ENCODE measurements at places on chromosomes 2 and 18.

DNA sequence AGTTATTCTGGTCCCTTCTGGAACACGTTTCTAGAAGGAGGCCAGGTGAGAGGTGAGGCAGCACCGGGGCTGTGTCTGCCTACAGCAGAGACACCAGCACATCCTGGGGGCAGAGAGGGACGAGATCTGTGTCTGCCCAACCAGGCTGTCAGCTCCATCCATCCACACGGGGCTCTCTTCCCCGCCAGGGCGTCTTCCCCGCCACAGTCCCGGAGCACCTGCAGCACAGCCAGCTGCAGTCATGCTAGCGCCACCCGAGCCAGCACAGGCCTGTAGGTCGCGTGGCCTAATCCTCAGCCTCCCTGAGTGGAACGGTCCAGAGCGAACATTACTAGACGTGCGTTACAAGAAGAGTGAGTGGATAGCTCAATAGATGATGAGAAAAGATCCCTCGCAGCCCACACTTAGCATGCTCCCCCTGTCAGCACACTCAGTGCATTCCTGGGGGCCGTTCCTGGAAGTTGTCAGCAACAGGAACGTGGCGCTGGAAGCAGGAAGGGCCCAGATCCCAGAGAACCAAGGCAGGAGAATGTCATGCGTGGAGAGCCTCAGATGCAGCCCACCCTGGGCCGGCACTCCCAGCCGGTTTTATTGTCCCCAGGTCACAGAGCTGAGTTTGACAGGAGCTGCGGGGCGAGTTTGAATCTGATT, 179.0 kb downstream of the TWIST2 start:
- no peak for DNase-seq

- DNase-seq: no peak
Observed at GRCh38 chr18:54528942-54529376, 62.1 kb upstream of the DYNAP start.

- no peak for DNase-seq
Observed at GRCh38 chr2:217703102-217703501, 299.7 kb downstream of the TNS1 start.

GRCh38 chr2:11286323-11286722, 58.1 kb downstream of the ROCK2 start:
- DNase-seq: no peak

DNA sequence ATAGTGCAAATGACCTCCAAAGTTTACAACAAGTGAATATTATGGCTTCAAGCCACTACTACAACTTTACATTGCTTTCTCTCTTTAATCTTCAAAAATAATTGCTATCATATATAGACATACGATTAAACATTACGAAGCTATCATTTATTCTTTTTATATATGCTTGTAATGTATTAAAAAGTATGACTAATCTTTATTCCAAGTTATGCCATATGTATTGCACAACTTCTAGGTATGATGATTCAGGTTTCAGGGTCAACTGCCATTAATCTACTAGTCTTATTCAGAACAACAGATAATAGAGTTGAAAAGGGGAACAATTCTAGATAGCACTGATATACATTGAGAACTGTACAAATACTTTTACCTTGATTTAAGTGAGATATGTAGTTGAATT, 506.2 kb upstream of the TMEFF2 start:
- no peak for DNase-seq

GRCh38 chr18:56481751-56482150, 156.6 kb downstream of the TXNL1 start:
- no peak for DNase-seq

GRCh38 chr2:38076710-38077430, 919 bp upstream of the CYP1B1 start:
- DNase-seq: peak; percentile 79

DNA sequence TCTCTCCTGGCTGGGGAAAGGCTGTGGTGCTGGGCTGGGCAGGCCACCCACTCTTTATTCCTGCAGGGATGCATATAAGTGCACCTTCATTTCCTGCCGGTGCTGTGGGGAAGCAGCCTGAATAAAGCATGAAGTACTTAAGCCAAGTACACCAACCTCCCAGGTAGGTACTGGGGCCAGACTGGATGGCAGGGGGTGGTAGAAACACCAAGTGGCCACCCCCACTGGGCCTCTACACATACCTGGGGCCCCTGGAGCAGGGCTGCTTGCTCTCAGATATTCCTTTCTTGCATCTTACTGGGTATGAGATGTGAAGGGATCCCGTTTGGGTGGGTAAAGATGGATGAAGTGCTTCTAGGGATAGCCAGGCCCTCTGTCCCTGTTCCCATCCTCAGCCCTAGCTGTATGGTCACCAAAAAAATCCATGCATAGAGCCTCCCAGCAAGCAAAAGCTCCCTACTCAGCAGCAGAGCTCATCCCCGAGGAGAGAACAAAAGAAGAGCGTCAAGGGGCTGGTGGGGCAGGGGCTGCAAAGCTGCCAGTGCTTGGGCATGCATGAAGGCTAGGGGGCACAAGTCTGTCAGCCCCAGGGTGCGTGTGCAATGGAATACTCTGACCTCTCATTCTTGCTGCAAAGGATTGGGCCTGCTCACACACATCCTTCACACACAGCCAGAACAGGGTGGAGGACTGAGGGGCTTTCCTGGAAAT, 22.0 kb downstream of the CCT7 start:
- DNase-seq: no peak

GRCh38 chr18:48037481-48038271, 107.2 kb upstream of the SMAD2 start:
- no peak for DNase-seq

DNA sequence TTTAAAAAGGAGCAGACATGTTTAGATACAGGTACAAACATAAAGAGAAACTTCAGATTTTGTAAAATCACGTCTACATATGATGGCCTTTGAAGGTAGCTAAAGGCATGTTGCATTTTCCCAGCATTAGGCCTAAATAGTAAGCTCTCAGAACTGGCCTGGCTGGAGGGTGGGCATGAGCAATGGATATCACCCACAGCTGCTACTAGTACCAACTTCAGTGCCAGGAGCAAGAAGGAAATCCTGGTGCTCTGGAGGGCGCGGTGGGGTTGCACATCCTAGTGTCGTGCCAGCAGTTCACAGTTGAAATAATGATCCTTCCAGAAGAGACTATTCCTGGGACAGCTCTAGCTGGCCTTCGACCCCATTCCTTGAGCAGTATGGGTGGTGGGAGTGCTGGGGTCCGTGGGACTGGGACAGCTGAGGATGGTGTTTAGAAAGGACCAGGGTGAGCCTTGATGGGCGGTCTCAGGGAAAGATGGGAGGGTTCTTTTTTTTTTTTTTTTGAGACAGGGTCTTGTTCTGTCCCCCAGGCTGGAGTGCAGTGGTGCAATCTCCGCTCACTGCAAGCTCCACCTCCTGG, 4.9 kb downstream of the DES start:
- DNase-seq: no peak

- DNase-seq: no peak
Observed at GRCh38 chr2:75055820-75056675, 97.6 kb downstream of the POLE4 start.

GRCh38 chr2:21401022-21401698, 277.4 kb downstream of the TDRD15 start:
- DNase-seq: no peak

GRCh38 chr18:3458952-3459853, 9.2 kb downstream of the TGIF1 start:
- no peak for DNase-seq

DNA sequence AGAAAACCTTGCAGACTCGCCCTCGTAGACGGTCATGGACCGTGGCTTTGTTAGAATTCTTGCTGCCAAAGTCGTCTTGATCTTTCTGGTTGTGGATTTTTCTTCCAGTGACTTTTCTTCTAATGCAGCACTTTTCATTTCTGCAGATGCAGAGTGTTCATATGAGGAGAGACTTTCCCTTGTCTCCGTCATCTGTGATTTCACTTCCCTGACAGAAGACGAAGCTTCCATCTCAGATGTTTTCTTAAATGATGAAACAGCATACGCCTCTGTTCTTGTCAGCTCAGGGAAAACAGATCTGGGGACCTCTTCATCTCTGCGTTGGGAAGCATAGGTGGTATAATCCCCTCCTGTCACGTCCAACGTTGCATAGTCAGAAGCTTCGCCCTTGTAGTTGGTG, 50.9 kb downstream of the PLEKHA3 start:
- no peak for DNase-seq

DNA sequence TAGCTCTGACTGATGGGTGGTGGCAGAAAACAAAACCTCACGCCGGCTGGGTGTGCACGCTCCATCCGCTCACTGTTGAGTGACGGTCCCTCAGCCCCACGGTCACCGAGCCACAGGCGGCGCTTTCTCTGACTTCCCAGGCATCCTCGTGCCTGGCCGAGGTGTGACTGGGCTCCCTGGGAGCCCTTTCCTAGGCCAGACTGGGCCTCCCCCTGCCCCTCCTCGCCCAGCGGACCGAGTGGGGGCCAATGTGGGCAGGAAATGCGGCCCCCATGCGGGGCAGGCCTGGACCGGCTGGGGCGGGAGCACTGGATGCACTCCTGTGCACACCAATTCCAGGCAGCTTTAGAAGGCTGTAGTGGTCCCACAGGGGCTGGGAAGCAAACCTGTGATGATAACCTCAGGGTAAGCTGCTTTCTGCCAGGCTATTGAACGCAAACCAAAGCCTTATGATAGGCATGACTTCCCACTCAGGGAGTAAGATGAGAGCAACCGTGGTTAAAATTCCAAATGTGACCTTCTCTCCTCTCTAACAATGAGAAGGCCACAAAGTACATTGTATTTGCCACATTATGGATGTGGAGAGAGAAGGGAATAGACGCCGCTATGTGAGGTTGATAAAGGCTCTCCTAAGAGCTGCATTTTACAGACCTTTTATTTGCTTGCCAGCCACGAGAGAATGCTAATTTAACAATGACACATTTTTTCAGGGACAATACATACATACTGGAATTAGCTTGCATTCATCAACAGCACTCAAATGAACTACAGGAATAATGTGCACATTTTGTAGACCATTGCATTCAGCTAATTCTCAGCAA, 83.9 kb upstream of the PGAP1 start:
- no peak for DNase-seq

DNA sequence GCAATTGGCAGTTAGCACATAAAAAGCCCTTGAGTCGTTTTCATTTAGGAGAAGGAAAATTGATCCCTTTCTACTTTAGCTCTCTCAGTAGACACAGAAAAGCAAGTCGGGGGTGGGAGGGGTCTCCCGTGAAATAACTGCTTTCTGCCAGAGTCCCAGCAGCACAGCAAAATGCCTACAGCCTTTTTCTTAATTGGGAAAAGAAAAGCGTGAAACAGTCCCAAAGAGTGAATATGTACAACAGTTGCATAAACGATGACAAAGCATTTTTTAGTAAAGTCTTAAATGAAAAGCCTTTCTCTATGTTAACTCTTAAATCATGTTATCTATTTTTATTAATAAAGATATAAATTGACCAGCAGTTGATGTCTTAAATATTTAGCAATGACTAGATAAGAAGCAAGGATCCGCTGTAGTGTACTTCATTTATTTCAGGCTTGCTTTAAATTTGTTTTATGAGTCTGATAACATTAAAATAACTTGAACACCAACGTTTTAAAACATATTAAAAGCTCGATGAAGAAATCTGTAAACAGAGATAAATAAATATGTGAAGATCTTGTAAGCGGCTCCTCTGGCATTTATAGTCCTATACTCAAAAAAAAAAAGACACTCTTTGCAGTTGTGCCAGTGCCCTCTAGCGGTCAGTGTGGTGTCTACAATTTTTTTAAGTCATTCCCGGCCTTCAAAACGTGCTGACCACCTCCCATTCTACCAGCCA, 42.3 kb upstream of the ATIC start:
- peak; percentile 45 for DNase-seq

- no peak for DNase-seq
Observed at GRCh38 chr2:120661551-120661950, 74.1 kb upstream of the GLI2 start.
